ENCODE measurements at places on chromosomes 16 and 17. TPM values are rescaled to one million over a fixed set of nuclear protein-coding genes. Genes with fewer than 3 reads are reported as not detected.
A peak's percentile ranks its signal among the peaks of the same experiment; 100 is the strongest.

DNA sequence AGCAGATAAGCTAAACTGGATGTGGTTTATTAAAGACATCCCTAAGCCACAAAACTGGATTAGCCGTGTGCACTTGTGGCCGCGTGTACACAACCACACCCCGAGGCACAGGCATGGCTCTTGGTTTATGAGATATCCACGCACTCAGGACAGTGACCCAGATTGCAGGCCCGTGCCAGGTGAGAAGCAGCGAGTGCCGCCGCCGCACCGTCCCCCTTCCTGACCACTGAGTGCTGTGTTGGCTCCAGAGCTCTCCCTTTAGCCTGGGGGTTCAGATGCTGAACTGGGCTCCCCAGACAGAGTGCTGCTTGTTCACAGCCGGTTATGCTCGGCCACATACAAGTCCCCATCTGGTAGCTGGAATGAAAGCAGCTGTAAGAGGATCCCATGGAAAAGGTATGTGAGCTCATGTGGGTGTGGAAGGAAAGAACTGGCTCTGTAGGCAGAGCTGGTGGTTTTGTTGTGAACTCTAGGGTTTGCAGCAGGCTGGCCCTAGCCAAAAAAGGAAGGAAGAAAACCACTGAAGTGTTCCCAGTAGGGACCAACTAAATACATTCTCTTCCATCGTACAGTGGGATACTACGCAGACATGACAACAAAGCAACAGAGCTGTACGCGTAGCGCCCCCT, 29.5 kb downstream of the KNOP1 start:
- no peak for DNase-seq

DNA sequence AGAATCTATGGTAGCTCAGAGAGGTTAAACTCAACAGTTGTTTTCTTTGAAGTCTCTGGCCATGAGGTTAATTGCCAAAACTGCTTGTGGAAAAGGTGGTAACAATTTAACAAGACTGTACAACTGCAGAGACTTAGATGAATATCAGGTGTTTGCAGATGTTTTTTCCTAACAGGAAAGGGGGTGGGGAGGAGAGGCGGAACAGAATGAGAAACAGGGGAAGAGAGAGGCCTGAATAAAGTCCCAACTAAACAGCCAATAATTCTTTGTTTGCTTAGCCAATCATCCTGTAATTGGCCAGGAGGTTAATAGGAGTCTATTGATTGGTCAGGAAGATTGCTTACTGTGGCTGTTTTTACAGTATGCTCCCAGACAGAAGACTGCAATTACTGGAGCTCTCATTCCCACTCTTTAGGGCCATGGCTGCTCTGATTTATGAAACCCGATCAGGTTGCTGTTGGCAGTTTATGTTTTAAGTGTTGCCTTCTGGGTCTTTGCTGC, 249.7 kb upstream of the TBX2 start:
- peak; percentile 24 for DNase-seq

C17orf67 gene
- not detected for total RNA-seq

MT4 gene
- not detected for total RNA-seq

SLC47A2 gene
- total RNA-seq = not detected

OR3A3 gene
- total RNA-seq = not detected

ANKRD11 gene
- total RNA-seq = 47.1 TPM
